ENCODE measurements at places on chromosomes 16 and 17. TPM values are rescaled to one million over a fixed set of nuclear protein-coding genes. Genes with fewer than 3 reads are reported as not detected.
A peak's percentile ranks its signal among the peaks of the same experiment; 100 is the strongest.

DNA sequence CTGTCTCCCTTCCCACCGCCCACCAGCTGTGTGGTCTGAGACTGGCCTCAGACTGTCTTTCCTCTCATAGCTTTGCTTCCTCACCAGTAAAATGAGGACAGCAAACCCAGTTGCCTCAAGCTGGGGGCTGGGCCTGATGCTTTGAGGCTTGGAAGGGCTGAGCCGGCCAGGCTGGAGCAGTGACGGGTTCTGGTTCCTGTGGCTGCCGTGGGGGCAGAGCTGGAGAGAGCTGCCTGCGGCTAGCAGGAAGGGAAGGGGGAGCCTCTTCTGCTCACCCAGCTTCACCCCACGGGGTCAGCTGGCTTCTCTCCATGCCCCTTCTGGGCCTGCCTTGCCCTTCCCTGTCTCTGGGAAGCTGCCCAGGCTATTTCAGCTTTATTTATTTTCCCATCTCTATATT, 23.7 kb downstream of the LASP1 start:
- H3K36me3 ChIP-seq = peaks cover 44% of the 10 kb centered on the region
- H3K4me3 ChIP-seq = no peak overlapping the region
- peak overlapping the region; percentile 58 for H3K27ac ChIP-seq
- DNase-seq = no peak

DNA sequence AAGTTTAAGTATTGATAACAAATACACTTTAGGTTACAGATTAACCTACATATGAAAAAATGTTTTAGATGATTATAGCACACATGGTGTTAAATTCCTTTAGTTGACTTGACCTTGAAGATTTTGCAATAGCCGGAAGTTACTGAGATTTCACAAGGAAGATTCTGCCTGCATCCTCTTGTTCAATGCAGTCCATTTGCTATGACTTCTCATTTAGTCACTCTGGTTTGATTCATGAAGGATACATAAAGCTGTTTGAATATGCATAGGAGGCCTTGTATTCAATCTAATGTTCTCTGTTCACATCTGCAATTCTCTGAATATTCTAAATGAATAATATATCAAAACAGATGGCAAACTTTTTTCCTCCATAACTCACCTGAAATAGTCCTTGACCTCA, 870.2 kb upstream of the GOT2 start:
- no peaks in the 10 kb centered on the region for H3K27me3 ChIP-seq
- no peak for DNase-seq
- H3K27ac ChIP-seq = no peak overlapping the region
- no peaks in the 10 kb centered on the region for H3K4me1 ChIP-seq
- no peaks in the 10 kb centered on the region for H3K36me3 ChIP-seq
- no peak overlapping the region for H3K4me3 ChIP-seq

DNA sequence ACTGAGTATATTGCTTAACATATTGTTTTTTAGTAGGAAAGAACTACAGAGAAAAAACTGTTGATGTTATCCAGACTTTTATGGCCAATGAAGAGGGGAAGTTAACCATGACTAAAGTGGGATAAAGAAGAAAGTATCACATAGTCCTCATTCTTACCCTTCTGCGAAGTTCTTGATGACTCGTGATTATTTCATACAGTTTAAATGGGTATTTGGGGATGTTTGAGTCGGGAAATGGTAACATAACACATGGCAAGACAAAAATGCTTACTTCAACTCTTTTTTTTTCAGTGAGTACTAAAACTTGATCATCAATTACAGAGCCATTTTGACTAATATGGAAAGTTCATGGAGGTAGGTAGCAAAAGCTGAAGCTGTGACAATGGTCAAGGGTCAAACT, 4.9 kb downstream of the POLG2 start:
- no peak overlapping the region for H3K4me3 ChIP-seq
- peaks cover 23% of the 10 kb centered on the region for H3K4me1 ChIP-seq
- no peak for DNase-seq
- H3K27me3 ChIP-seq = no peaks in the 10 kb centered on the region
- H3K27ac ChIP-seq = no peak overlapping the region

- no peak overlapping the region for H3K27ac ChIP-seq
- no peak overlapping the region for H3K4me3 ChIP-seq
- DNase-seq = no peak
- H3K36me3 ChIP-seq = no peaks in the 10 kb centered on the region
Measured at GRCh38 chr16:30481381-30481780, 8.8 kb downstream of the ITGAL start.

GRCh38 chr16:4239020-4239419, 2.9 kb downstream of the SRL start:
- H3K27me3 ChIP-seq = no peaks in the 10 kb centered on the region
- DNase-seq = no peak
- H3K4me3 ChIP-seq = no peak overlapping the region

The ZNF385C gene
- total RNA-seq = 0.07 TPM

The HCRT gene
- not detected for total RNA-seq

The TEKT1 gene
- total RNA-seq = not detected

DNA sequence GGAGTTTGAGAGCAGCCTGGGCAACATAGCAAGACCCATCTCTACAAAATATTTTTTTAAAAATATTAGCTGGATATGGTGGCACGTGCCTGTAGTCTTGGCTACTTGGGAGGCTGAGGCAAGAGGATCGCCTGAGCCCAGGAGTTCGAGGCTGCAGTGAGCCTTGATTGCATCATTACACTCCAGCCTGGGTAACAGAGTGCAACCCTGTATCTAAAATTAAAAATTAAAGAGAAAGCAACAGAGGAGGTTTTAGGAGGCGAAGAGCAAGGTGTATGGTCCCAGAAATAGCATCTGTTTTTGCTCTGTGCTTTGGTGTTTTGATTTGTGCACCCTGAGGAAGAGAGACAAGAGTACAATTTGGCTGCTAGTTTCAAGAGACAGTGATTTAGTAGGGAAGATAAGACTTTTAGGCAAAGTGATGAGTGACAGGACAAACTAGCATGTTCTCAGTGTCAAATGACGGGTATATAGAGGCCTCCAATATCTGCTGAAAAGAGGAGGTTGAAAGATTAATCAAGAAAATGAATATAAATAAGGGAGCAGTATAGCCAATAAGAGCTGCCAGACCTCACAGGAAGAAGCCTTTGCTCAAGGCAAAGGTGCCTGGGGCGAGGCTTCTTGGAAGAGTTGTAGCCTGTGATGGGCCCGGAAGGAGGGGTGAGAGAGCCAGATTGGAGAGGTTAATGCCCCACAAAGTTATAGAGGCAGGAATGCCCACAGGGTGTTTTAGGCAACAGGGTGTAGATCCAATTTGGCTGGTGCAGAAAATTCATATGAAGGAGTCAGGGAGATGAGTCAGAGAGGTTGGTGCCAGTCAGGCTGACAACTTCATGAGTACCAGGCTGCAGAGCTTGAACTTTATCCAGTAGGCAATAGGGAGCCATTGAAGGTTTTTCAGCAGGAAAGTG, 11.4 kb downstream of the HLF start:
- H3K4me3 ChIP-seq = no peak overlapping the region
- H3K36me3 ChIP-seq = no peaks in the 10 kb centered on the region
- DNase-seq = no peak
- H3K27ac ChIP-seq = no peak overlapping the region
- peaks cover 21% of the 10 kb centered on the region for H3K4me1 ChIP-seq

- peaks cover 22% of the 10 kb centered on the region for H3K4me1 ChIP-seq
- no peaks in the 10 kb centered on the region for H3K36me3 ChIP-seq
- peak overlapping the region; percentile 55 for H3K4me3 ChIP-seq
Measured at GRCh38 chr17:7295230-7296180, 1.1 kb upstream of the YBX2 start.

- no peak overlapping the region for H3K27ac ChIP-seq
- no peaks in the 10 kb centered on the region for H3K27me3 ChIP-seq
- peaks cover under 1% of the 10 kb centered on the region for H3K36me3 ChIP-seq
Measured at GRCh38 chr17:29734640-29735039, 111.9 kb upstream of the CORO6 start.

GRCh38 chr16:75111961-75112733, 4.4 kb downstream of the LDHD start:
- no peak overlapping the region for H3K4me3 ChIP-seq
- DNase-seq = no peak
- peaks cover 41% of the 10 kb centered on the region for H3K4me1 ChIP-seq
- H3K36me3 ChIP-seq = no peaks in the 10 kb centered on the region

The KRTAP4-3 gene
- total RNA-seq = not detected

The ABCA3 gene
- 16.3 TPM for total RNA-seq

DNA sequence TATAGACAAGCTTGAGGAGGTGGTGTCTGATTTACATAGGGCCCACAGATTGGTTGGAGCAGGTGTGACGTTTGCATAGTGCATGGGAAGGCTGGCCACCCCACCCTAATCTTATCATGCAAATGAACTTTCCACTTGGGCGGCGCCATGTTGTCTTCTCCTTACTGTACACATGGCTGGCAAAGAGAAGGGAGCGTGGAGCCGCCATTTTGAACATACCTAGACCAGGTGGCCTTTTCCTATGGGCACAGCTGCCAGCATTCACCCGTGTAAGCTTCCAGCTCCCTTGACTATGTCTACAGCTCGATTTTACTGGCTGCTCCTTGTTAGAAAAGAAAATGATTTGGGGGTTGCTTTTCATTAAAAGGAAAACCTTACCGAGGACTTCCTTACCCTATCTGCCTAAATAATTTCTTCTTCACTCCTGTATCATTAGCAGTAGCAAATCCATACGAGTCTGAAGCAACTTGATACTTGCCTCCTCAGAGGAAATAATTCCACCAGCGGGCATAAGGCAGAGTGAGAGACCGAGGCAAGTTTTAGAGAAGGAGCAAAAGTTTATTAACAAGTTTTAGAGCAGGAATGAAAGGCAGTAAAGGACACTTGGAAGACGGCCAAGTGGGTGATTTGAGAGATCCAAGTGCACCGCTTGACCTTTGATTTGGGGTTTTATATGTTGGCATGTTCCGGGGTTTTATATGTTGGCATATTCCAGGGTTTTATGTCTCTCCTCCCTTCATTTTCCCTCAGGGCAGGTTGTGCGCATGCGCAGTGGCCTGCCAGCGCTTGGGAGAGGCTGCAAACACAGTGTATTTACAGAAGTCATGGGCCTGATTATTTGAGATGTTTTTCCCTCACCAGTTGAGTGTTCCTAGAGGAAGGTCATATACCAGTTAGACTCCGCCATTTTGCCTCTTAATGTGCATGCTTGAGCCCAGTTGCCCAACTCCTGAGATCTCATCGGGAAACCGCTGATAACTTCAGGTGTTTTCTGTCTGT, 65.7 kb downstream of the MARF1 start:
- H3K36me3 ChIP-seq = peaks cover 16% of the 10 kb centered on the region
- no peak overlapping the region for H3K27ac ChIP-seq
- no peaks in the 10 kb centered on the region for H3K4me1 ChIP-seq

DNA sequence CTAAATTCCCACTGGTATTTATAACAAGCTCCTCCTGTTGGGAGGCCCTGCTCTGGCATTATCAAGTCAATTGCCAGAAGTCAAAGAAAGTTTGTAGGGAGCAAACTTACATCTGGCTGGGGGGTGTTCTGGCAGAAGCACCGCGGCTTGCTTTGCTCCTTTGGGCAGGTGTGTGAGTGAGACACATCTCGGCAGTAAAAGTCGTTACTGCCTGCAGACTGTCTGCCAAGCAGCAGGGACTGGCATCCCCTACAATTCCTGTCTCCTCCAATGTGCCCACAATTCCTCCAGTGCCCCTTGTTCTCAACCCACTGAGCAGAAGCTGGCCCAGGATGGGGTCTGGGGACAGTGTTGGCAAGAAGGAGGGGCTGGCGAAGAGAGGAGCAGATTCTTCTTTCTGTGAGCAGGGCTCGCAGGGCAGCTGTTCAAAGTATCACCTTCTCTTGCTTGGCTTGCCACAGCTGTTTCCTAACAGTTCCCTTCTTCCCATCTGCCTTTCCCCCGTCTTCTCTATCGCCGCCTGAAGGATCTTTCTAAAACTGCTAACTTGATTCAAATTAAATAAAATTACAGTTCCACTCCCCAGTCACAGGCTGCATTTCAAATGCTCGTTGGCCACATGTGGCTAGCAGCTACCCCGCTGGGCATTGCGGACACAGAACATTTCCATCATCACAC, 30.2 kb downstream of the SPACA3 start:
- H3K27me3 ChIP-seq = peaks cover 36% of the 10 kb centered on the region
- H3K4me3 ChIP-seq = no peak overlapping the region
- no peak overlapping the region for H3K27ac ChIP-seq
- no peaks in the 10 kb centered on the region for H3K36me3 ChIP-seq
- H3K4me1 ChIP-seq = no peaks in the 10 kb centered on the region

GRCh38 chr17:79943347-79944241, 92.1 kb downstream of the TBC1D16 start:
- H3K4me1 ChIP-seq = no peaks in the 10 kb centered on the region
- DNase-seq = peak; percentile 81
- H3K4me3 ChIP-seq = no peak overlapping the region
- no peak overlapping the region for H3K27ac ChIP-seq
- H3K36me3 ChIP-seq = peaks cover 35% of the 10 kb centered on the region
- no peaks in the 10 kb centered on the region for H3K27me3 ChIP-seq

- DNase-seq = no peak
- no peak overlapping the region for H3K27ac ChIP-seq
- no peaks in the 10 kb centered on the region for H3K4me1 ChIP-seq
- H3K4me3 ChIP-seq = no peak overlapping the region
- H3K27me3 ChIP-seq = no peaks in the 10 kb centered on the region
Measured at GRCh38 chr17:80092959-80093358, 8.4 kb upstream of the GAA start.

The AKAP10 gene
- 30.5 TPM for total RNA-seq

The NPB gene
- 1.3 TPM for total RNA-seq

- H3K4me1 ChIP-seq = no peaks in the 10 kb centered on the region
- H3K36me3 ChIP-seq = no peaks in the 10 kb centered on the region
- no peak overlapping the region for H3K4me3 ChIP-seq
- peaks cover 8% of the 10 kb centered on the region for H3K27me3 ChIP-seq
Measured at GRCh38 chr17:56424543-56425044, 168.9 kb upstream of the NOG start.

The TBC1D24 gene
- total RNA-seq = 19.6 TPM

The TBC1D3 gene
- not detected for total RNA-seq

DNA sequence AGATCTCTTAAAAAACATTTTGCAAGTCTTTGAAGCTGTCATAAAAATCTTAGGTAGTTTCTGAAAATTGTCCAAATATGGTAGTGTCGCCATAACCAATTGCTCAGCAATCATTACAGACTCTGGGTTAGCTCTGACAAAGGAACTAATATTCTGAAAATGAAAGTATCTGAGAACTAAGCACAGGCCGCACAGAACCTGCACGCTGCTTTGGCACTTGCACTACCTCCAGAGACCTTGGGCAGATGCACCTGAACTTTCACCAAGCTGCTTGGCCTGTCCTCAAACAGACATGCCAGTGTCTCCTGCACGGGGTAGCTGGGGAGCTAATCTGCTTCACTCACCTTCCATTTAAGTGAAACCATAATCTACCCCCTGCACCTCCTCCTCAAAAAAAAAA, 317.0 kb downstream of the MAF start:
- no peak overlapping the region for H3K4me3 ChIP-seq
- H3K27ac ChIP-seq = no peak overlapping the region
- H3K27me3 ChIP-seq = peaks cover 30% of the 10 kb centered on the region

- no peak overlapping the region for H3K27ac ChIP-seq
- H3K36me3 ChIP-seq = peaks cover 5% of the 10 kb centered on the region
- DNase-seq = no peak
- no peaks in the 10 kb centered on the region for H3K27me3 ChIP-seq
- no peak overlapping the region for H3K4me3 ChIP-seq
Measured at GRCh38 chr16:31177136-31177535, 2.8 kb upstream of the FUS start.

The CENPT gene
- 58.3 TPM for total RNA-seq
